ENCODE measurements at places on chromosomes 3 and 15. TPM values are rescaled to one million over a fixed set of nuclear protein-coding genes. Genes with fewer than 3 reads are reported as not detected.
A peak's percentile ranks its signal among the peaks of the same experiment; 100 is the strongest.

The FILIP1L gene
- 0.45 TPM for total RNA-seq

The TCTA gene
- 11.2 TPM for total RNA-seq

The CKMT1B gene
- total RNA-seq, result 4.7 TPM

The SH3GL3 gene
- total RNA-seq, result 4.9 TPM

The TF gene
- total RNA-seq, result 3.0 TPM

The PIK3R4 gene
- total RNA-seq, result 20.2 TPM

The ASB14 gene
- not detected for total RNA-seq

The FOXB1 gene
- 1.7 TPM for total RNA-seq

The EBLN2 gene
- 9.3 TPM for total RNA-seq

The PAQR9 gene
- 4.2 TPM for total RNA-seq

The ZNF385D gene
- 1.1 TPM for total RNA-seq

The OR5AC2 gene
- total RNA-seq, result not detected

The CP gene
- 0.84 TPM for total RNA-seq

DNA sequence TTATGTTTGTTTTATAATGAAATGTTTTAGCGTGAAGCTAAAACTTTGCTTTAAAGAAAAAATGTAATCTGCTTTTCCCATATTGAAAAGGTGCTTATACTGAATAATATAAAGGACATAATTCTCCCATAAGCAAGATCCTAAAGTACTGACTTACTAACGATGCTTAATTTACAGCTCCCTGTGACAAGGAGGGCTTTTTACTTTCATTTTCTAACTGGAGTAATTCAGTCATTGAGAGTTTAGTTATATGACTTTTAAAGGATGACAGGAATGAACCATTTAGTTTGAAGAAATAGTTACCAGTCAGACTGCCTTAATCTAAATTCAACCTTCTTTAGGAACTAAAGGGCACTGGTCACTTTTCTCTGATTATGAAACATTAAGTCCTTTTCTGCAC lies 19.3 kb upstream of the ZPLD1 start:
- no peak overlapping the region for H3K4me3 ChIP-seq
- no peaks in the 10 kb centered on the region for H3K4me1 ChIP-seq
- no peak for DNase-seq
- H3K36me3 ChIP-seq, result no peaks in the 10 kb centered on the region

DNA sequence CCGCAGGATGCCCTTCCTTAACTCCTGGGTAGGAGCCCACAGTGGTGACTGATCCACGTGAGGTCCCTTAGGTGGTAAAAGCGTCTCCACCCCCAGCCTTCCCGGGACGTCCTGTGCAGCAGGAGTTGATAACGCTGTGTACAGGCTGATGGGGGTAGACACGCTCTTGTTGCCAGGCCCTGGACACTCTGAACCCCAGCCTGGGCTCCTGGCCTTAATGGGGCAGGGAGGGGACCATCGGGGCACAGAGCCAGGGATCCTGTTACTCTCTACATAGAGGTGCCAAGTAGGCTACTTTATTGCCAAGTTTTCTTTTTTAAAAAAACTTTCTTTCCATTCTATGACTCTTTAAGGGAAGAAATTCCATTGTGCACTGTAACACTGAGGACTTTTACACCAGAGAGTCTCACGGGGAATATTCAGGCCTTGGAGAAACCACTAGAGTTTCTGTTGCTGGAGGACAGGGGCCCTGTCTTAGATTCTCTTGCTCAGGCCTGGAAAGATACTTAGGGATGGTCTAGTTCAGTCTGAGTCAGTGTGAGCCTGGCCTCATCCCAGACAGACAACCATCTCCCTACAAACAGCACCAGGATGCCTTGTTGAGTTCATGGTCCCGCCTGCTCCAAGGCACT lies 104.3 kb upstream of the RNU6-1 start:
- no peak for DNase-seq
- H3K4me3 ChIP-seq, result no peak overlapping the region
- peaks cover 11% of the 10 kb centered on the region for H3K4me1 ChIP-seq
- H3K36me3 ChIP-seq, result no peaks in the 10 kb centered on the region
- H3K27ac ChIP-seq, result no peak overlapping the region

DNA sequence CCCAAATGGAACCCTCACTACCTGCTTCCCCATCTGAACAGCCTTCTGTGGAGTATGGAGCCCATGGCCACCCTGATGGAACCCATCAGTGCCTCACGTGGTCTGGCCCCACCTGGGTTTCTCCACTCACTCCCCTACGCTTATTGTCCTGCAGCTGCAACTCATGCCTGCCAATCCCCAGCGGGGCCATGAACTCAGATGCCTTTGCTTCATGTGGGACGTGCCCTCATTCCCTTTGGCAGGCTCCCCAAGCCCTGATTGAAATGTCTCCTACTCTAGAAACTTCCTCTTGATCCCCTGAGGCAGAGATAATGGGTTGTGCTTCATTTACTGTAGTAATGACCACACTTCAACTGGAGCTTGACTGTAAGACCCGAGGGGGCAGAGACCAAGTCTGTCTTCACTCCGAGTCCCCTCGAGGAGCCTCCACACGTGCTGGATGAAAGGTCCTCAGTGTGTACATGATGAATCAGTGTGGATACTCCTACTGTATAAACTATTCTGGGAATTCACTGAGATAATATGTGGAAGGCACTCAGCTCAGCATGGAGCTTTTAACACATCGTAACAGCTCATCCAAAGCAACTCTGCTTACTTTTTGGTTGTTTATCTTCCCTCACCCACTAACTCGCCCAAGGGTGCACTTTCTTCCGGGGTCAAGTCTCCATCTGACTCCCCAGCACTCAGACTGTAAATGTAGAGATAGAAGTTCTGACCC lies 232.8 kb upstream of the BHLHE40 start:
- H3K36me3 ChIP-seq, result no peaks in the 10 kb centered on the region
- no peak for DNase-seq
- no peak overlapping the region for H3K27ac ChIP-seq

GRCh38 chr3:37174532-37175126 lies at the start of gene LRRFIP2:
TSS of gene LRRFIP2 (minus strand) at chr3:37174582. CDS start at chr3:37148983, 25,599 bp downstream.
- no peaks in the 10 kb centered on the region for H3K4me1 ChIP-seq
- H3K4me3 ChIP-seq, result peak within 1 kb of the TSS; percentile 98
- no peak for DNase-seq
- H3K27ac ChIP-seq, result peak within 1 kb of the TSS; percentile 80

GRCh38 chr3:11447584-11448200 lies 175.5 kb downstream of the ATG7 start:
- H3K36me3 ChIP-seq, result no peaks in the 10 kb centered on the region
- H3K4me3 ChIP-seq, result no peak overlapping the region
- no peaks in the 10 kb centered on the region for H3K27me3 ChIP-seq
- DNase-seq, result peak; percentile 54
- H3K4me1 ChIP-seq, result no peaks in the 10 kb centered on the region

DNA sequence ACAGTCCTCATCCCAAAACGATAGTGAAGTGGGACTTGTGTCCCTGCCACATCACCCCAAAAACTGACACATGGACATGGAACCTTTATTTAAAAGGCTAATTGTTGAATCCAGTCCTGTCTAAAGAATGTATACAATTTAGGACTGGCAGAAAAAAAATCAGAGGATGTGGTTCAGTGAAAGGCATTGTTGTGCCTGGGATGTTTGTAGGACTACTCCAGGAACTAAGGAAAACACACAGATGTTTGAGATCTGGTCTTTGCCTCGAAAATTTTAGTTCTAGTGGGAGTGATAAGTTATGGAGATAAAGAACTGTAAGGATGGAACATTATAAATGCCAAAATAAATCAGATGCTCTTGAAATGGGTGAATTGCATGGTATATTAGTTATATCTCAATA lies 27.2 kb downstream of the VGLL4 start:
- peaks cover 38% of the 10 kb centered on the region for H3K4me1 ChIP-seq
- no peak overlapping the region for H3K27ac ChIP-seq
- no peaks in the 10 kb centered on the region for H3K36me3 ChIP-seq
- no peak for DNase-seq

DNA sequence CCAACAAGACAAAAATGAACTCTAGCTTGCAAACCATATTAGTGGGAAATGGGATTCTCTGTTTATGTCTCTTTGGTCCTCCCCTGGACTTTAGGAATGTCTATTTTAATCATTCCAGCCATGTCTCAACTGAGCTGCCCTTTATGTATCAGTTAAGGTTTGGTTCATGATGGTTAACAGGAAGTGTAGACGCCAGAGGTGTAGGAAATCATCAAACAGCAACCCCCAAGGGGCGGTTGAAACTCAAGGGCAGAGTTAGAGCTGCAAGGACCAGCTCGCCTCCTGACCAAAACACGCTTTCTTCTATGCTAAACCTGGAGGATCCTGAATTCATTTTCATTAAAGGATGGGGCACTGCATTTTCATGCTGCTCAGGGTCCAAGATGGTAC lies 53.7 kb upstream of the HEG1 start:
- H3K27me3 ChIP-seq, result no peaks in the 10 kb centered on the region
- H3K36me3 ChIP-seq, result no peaks in the 10 kb centered on the region
- H3K27ac ChIP-seq, result no peak overlapping the region
- H3K4me1 ChIP-seq, result no peaks in the 10 kb centered on the region

GRCh38 chr15:50236433-50236832 lies 29.1 kb downstream of the HDC start:
- H3K36me3 ChIP-seq, result no peaks in the 10 kb centered on the region
- H3K27ac ChIP-seq, result no peak overlapping the region
- H3K27me3 ChIP-seq, result no peaks in the 10 kb centered on the region
- no peak for DNase-seq
- peaks cover 5% of the 10 kb centered on the region for H3K4me1 ChIP-seq

GRCh38 chr15:26182441-26182840 lies 319.3 kb upstream of the ATP10A start:
- H3K4me1 ChIP-seq, result no peaks in the 10 kb centered on the region
- H3K27me3 ChIP-seq, result no peaks in the 10 kb centered on the region
- no peak overlapping the region for H3K27ac ChIP-seq
- DNase-seq, result no peak

DNA sequence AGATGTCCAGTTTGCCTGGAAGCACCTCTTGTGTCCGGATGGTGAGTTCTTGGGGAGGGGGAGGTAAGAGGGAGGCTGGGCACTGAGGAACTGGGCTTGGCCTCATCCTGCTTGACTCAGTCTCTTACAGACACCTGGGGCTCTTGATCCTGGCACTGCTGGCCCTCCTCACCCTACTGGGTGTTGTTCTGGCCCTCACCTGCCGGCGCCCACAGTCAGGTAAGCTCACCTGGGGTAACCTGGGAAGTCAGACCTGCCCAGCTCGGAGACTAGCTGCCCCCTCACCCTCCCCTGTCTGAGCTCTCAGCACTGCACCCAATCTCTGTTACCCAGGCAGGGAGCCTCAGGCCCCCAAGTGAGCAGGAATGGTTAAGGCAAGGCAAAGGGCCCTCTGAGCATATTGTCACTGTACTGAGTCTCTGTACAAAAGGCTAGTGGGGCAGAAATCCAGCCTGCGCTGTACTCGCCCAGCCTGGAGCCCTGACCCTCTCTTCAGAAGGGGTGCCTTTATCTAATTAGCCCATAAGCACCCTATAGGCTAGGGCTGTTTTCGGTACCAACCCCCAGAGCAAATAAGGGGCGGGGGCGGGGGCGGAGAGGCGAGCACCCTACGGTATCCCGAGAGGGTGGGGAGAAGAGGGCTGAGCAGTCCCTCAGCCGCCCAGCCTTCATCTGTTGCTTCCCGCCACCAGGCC lies 2.2 kb upstream of the IL17RC start:
- H3K4me3 ChIP-seq, result peak overlapping the region; percentile 77
- peak; percentile 57 for DNase-seq
- H3K4me1 ChIP-seq, result no peaks in the 10 kb centered on the region

DNA sequence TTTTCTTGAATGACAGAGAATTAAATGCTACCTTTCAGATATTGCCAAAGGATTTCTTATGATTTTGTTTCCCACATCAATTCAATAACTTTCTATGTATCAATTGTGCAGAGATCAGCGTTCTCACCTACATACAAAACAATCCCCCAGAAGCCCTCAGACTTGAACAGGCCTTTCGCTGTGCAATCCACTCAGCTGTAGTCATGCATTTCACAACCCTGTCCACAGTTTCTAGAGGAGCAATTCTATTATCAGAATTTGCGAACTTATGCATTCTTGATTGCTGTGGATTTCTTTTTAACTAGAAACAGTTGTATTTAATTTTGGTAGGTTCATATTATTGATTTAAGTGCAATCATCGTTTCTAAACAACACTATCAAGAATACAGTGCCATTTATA lies 13.7 kb upstream of the ALCAM start:
- no peak overlapping the region for H3K27ac ChIP-seq
- no peak overlapping the region for H3K4me3 ChIP-seq
- H3K4me1 ChIP-seq, result no peaks in the 10 kb centered on the region
- DNase-seq, result no peak

- no peak overlapping the region for H3K4me3 ChIP-seq
- peaks cover 23% of the 10 kb centered on the region for H3K36me3 ChIP-seq
- no peaks in the 10 kb centered on the region for H3K27me3 ChIP-seq
Measured at GRCh38 chr3:188158731-188159310, 4.9 kb downstream of the LPP start.

DNA sequence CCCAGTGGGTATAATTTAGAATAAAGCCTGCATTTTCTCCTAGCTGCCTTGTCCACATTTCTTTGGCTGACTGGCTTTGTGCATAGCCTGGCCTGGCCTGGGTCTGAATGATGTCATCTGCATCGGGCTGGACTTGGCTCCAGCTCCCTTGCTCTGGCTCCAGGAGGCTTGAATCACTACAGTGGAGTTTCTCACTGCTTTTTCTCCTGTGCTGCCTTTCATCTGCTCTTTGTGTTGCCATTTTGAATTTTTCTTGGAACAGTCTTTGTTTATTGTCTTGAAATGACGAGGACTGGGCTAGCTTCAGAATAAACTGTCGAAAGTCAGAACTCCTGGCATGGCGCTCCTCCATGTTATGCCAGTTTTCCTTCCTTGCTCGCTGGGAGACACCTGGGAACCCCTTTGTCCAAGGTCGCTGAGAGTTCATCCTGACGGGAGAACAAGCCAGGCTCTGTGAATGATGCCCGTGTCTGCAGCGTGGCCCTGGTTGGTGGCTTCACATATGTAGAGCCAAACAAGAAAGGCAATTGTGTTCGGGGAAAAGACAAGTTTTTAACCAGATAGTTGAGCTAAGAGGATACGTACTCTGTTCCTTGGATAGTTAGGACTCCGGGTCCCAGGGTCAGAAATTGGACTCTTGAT lies 258.9 kb downstream of the PDZRN3 start:
- H3K27ac ChIP-seq, result no peak overlapping the region
- no peaks in the 10 kb centered on the region for H3K36me3 ChIP-seq
- H3K27me3 ChIP-seq, result no peaks in the 10 kb centered on the region

DNA sequence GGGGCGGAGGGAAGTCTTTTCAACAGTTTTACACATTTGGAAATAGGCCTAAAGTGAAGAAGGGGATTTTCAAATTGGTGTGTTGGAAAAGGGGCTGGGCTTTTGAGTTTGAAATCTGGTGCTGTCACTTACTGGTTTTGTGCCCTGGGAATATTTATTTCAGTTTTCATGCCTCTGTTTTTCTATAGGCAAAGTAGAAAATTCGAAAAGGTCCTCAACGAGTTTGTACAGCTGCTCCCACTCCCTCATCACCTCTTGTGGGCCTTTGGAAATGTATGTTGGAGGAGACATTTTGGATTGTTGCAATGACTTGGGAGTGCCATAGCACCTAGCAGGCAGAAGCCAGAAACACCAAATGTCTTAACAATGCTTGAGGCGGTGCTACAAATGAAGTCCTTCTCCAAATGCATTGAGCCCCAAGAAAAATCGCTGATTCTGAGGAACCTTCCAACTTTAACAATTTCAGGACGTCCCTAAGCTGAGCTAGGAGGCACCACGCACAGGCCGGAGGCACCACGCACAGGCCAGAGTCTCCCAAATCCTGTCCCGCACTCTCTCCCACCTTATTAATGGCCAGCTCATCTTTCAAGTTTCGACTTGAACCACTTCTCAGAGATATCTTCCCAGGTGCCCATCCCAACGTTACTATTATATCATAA lies 639 bp upstream of the POLR2M start:
- DNase-seq, result no peak
- no peaks in the 10 kb centered on the region for H3K4me1 ChIP-seq
- peaks cover 18% of the 10 kb centered on the region for H3K36me3 ChIP-seq
- H3K27ac ChIP-seq, result no peak overlapping the region

- H3K27me3 ChIP-seq, result no peaks in the 10 kb centered on the region
- peak; percentile 78 for DNase-seq
- peaks cover 37% of the 10 kb centered on the region for H3K4me1 ChIP-seq
- H3K36me3 ChIP-seq, result no peaks in the 10 kb centered on the region
- H3K4me3 ChIP-seq, result no peak overlapping the region
Measured at GRCh38 chr3:129596194-129597086, 10.0 kb downstream of the PLXND1 start.

All from endodermal cell (in vitro differentiated cells).